B cell (primary cell): ENCODE measurements at places on chromosomes 7 and 10. TPM values are rescaled to one million over a fixed set of nuclear protein-coding genes. Genes with fewer than 3 reads are reported as not detected.

Gene OPN1SW
- not detected in 2 replicates for polyA plus RNA-seq

DNA sequence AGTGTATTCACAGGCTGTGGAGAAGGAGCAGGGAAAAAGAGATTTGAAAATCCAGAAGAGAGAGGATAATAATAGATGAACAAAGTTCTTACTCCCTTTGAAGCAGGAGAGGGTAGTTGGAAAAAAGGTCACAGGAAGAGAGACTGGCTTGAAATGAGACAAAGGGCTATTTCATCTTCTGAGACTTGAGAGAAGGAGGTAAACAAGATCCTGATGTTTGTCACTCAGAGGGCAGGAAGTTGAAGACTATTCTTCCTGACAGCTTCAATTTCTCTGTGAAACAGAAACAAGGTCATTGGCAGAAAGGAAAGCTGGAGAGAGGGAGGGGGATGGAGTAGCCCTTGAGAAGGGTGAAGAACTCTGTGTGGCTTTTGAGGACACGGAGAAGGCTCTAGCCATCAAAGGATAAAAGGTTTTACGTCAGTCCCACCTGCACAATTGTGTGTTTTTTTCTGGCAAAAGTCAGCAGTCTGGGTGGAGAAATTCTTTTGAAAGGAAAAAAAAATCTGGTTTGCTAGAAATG lies 216.1 kb upstream of the STEAP4 start:
- DNase-seq, result no peak

- DNase-seq, result no peak
These were observed 92.6 kb downstream of the MLLT10 start for GRCh38 chr10:21626457-21627161.

DNA sequence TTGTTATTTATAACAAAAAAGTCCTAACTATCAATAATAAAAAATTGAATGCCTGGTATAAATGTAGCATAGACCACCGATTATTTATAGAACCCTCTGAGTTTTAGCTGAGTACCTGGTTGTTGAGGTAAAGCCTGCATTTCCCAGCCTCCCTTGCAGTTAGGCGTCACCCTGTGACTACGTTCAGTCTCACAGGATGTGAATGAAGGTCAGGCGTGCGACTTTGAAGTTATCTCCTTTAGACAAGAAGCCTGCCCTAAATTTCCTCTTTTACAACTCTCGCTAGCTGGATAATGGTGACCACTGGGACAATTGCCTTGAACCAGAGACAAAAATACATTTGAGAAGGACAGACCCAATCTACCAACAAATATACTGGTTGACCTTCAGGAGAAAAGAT lies 67.5 kb upstream of the TES start:
- no peak for DNase-seq

Gene CCDC186
- 8.0 and 13.5 TPM in 2 replicates for polyA plus RNA-seq

Gene LHFPL3
- polyA plus RNA-seq, result not detected in 2 replicates

GRCh38 chr10:116815641-116816415 lies 33.5 kb upstream of the ENO4 start:
- no peak for DNase-seq

Gene AS3MT
- 0.25 and 0.61 TPM in 2 replicates for polyA plus RNA-seq

DNA sequence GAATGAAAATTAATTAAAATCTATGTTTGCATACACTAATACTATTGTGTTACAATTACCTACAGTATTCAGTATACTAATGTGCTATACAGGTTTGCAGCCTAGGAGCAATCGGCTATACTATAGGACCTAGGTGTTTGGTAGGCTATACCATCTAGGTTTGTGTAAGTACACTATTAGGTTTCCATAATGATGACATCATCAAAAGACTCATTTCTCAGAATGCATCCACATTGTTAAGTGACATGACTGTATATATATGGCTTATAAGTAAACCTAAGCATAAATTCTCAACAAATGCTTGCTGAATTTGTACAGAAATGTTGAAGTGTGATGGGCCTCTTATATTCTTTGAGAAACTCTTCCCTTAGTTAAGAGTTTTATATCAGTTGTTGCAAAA lies 206.5 kb upstream of the ZWINT start:
- DNase-seq, result no peak

DNA sequence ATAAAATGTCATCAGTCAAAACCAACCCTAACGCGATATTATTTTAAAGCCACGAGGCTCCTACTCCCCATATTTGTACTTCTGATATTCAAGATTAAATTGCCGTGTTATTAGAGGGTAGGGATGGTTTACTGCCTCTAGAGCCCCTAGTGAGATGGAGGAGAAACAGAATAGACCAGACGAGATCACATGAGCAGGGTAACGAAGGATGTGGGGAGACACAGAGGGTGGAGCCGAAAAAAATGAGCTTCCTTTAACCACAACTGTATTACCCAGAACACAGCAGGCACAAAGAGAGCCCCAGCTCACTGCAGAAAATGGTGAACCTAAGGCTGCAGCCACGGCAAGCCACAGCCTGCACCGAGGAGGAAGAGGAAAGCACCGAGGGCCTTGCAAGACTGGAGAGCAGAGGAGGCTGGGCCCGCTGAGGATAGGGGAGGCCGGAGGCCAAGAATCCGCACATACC lies 14.3 kb downstream of the ZC3HAV1 start:
- peak; percentile 93 for DNase-seq

Gene CHST12
- 19.4 and 27.1 TPM in 2 replicates for polyA plus RNA-seq

DNA sequence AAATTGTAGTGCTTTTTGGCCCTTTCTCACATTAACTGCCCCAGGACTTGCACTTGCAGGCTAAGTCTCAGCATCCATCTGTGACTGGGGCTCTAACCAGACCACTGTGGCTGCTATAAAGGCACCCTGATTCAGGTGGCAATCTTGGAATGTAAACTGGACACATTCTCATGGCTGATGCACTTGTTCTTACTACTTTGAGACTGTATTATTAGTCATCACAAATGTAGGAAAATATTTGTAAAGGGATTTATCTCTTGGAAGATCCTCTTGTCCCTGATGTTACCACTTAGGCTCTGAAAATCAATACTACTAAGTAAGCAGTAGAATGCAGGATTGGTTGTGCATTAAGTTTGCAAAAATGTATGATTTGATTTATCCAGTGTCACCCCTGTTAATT lies 25.0 kb downstream of the PDE1C start:
- no peak for DNase-seq

GRCh38 chr7:108370616-108371015 lies 85.6 kb downstream of the NRCAM start:
- DNase-seq, result no peak

- DNase-seq, result peak; percentile 31
These were observed 18.1 kb upstream of the ZC3HAV1 start for GRCh38 chr7:139127648-139128047.

DNA sequence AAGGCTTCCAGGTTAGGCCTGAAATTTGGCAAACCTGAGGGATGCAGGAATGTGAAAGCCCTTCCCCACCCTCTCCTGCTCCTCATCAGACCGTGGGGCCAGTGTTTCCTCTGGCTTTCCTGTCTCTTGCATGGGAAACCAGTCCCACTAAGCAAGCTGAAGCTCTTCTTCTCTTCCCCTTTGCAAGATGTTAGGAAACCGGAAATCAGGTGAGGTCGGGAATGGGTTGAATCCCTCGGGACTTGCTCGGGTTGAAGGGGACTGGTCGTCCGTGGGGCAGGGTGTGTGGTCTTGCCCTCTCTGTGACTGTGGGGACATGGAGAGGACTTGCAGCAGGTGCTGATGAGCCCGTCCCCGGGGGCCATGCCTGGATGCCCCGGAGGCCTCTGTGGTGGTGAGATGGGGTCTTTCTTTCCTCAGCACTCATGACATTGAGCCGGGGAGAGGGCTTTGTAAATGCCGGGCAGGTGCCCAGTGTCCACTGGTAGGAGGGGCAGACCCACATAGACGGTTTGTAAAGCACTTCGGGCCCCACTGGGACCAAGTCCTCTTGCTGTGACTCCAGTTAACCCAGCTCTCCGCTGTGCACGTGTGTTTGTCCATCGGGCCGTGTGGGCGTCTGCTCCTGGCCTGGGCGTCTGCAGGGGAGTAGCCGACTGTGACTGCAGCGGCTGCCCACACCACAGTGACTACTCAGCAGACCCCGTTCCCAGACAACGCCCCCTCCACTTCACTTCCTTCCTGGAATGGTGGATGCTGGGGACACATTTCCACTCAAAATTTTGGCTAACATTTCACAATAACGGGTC lies 373.9 kb downstream of the GLRX3 start:
- no peak for DNase-seq

Gene ACTL6B
- polyA plus RNA-seq, result not detected in 2 replicates

GRCh38 chr7:103114576-103115008 lies 34.3 kb downstream of the NAPEPLD start:
- no peak for DNase-seq

DNA sequence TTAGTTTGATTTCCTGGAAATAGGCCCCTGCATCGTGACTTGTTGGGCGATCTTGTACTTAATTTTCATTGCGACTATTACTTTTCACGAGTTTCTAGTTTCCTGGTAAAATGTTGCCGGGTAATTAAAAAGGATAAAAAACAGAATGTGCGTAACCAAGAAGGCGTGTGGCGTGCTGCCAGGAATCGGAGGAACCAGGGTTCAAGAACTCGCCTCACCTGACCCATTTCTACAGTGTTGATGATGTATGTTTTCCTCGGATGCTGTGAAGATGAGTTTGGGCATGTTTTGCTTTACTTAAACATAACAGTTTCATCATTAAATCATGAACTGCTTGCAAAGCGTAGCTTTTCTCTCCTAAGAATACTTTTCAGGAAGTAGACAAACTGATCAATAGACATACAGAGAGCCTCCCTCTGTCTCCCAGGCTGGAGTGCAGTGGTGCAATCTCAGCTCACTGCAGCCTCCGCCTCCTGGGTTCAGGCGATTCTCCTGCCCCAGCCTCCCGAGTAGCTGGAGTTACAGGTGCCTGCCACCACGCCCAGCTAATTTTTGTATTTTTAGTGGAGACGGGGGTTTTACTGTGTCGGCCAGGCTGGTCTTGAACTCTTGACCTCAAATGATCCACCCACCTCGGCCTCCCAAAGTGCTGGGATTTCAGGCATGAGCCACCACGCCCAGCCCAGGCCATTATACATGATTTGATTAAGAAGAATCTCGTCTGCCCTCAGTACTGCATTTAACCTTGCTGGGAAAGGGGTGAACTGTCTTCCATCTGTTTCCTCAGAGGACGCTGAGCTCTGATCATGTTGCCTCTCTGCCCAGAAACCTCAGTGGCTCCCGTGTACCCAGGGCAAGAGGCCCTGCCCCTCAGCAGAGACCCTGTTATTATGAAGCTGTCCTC lies 9.1 kb downstream of the FOXK1 start:
- no peak for DNase-seq

GRCh38 chr10:129883626-129884397 lies 80.3 kb downstream of the EBF3 start:
- no peak for DNase-seq

- DNase-seq, result no peak
These were observed 193.8 kb downstream of the PLPP4 start for GRCh38 chr10:120650705-120651399.

GRCh38 chr7:117955046-117955445 lies 81.8 kb upstream of the CTTNBP2 start:
- DNase-seq, result no peak
